Right lobe of liver (tissue), 6 donors: ENCODE measurements at places on chromosomes 2 and 18. TPM values are rescaled to one million over a fixed set of nuclear protein-coding genes. Genes with fewer than 3 reads are reported as not detected.

MYCN gene
- total RNA-seq = 0.35 TPM

KIF5C gene
- total RNA-seq = 0.35 TPM

PAX3 gene
- not detected for total RNA-seq

PLEKHH2 gene
- 1.4 TPM for total RNA-seq

CCDC68 gene
- total RNA-seq = 17.3 TPM

SERPINB3 gene
- total RNA-seq = not detected

RNF144A gene
- 3.2 TPM for total RNA-seq
